CD4-positive, alpha-beta T cell treated with Interleukin-4 for 1 hour (primary cell): ENCODE measurements at places on chromosomes 2 and 18.
A peak's percentile ranks its signal among the peaks of the same experiment; 100 is the strongest.

DNA sequence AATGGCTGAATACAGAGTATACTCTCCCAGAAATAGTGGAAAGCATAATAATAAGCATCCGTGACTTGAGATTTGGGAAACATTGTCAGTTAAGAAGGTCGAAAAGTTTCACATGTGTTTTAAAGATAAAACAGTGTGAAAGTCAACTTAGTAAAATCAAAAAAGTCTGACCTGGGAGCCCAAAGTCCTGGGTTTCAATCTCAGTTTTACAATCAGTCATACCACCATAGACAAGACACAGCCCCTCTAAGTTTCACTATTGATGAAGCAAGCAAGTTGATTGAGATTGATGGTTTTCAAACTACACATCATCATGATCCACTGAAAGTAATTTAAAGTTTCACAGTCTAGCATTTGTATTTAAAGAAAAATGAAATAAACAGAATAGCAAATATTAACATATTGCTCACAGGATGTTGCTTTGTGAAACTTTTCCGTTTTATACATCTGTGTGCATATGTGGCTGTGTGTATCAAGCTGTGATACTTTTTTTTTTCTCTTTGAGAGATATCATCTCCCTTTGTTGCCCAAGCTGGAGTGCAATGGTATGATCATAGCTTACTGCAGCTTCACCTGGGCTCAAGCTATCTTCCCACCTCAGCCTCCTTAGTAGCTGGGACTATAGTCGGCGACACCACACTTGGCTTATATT is 71.1 kb downstream of the PIK3C3 start:
- DNase-seq, result no peak

GRCh38 chr2:40072442-40073232 is 293.6 kb upstream of the THUMPD2 start:
- DNase-seq, result no peak

DNA sequence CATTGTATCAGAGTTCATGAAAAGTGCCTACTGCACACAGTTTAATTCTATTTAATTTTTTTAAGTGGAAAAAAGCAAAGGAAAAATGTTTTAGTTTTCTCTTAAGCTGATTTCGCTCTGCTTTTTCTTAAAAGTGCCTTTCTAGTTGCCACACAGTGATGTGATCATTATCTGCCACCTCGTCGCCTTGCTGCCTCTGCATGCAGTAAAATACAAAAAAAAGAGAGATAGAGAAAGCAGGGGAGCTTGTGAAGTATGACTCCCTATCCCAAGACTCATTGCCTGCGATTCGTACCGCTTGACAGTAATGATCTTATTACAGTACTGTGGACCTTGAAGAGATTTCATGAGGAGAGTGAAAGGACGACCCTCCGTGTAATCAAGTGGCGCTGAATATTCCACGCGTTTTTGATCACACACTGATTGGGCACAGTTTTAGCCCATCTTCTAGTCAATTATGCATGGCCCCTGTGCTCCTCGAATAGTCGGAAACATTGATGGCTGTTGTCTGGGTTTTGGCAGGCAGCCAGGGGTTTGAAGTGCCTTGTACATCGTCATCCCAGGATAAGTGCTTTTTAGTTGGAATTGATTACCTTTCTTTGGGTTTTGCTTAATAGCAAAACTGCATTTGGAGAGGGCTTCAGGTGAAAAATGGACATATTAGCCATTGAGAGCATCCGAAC is 188.3 kb downstream of the GBX2 start:
- no peak for DNase-seq

DNA sequence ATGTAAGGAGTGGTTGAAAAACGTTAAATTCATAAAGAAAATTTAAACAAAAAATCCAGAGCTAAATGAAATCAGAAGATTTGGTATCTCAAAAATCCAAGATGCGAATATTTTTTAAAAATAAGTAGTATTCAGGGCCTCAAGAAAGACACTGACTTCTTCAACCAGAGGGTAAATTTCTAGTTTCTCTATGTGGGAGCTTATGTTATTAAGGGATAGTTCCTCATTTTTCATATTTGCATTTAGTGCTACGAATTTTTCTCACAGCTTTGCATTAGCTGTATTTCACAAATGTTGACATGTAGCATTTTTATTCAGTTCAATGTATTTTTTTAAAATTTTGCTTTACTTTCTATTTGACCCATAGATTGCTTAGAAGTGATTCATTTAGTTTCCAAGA is 454.7 kb downstream of the CBLN2 start:
- DNase-seq, result no peak

DNA sequence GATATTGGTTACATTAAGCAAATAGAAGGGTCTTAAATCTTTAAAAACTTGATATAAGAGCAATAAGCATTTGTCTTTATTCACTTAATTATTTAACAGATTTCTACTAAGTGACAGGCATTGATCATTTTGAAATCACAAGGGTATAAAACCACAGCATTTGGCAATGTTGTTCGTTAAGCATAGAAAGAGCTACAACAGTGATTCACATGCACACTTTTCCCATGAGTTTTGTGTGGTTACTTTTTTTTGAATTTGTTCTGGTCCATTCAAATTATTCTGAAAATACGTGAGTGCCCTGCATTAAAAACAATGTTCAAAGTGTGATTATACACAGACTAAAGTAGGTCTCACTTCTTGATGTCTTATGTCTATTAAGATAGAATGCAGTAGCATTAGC is 52.2 kb downstream of the LYPD6B start:
- DNase-seq, result no peak

- DNase-seq, result no peak
Observed at GRCh38 chr2:237878321-237879057, 19.1 kb downstream of the RAMP1 start.

DNA sequence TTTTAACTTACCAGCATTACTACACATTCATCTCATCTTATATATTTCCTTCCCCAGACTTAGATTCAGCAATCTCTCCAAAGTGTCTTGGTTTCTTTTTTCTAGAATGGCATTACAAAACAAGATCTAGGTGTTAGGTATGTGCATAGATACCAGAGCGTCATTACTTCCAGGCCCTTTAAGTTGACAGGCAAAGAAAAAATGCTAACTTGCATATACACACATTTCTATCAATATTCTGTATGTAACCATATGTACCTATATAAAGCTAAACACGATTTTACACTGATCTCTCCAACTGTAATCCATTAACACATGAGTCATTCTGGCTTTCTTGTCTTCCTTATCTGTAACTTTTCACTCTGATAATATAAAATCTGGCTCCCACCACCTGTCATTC is 503.8 kb upstream of the NRXN1 start:
- no peak for DNase-seq

- no peak for DNase-seq
Observed at GRCh38 chr18:63681449-63682340, 20.0 kb upstream of the SERPINB3 start.

DNA sequence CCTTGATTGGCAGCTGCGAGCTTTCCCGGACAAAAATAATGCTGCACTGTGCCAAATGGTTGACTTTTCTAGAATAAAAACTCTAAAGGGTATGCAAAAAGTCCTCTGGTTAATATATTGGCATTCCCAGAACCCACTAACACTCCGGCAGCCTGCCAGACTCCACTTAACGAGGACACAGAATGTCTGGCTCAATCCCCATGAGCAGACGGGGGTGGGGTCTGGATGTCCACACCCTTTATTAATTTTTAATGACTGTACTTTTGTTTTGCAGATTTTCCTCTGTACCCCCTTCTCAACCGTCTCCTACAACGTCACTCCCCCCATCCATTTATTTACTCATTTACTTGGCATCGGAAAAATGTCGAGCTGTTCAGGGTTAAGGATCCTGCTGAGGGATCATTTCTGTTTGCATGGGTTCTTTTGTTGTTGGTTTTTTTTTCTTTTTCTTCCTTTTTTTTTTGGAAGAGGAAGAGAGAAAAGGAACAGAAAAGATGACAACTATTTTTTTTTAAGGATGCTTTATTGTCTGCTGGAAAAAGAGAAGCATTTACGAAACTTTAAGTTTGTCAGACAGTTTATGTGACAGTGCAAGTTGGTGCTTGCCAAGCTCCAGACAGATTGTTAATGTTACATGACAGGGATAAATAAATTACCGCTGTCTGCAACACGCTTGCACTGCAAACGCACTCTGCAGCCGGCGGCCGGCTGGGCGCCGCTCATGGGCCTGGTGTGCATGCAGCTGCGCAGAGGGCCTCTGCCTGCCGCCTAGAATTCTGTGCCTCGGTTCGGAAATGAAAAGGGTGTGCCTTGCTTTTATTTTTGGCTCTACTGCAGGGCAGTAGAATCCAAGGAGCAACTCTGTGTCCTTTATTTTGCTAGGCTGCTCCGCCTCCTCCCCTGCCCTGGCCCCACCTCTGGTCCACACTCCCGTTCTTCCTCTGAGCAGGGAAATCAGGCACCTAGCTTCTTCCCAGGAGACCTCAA is 3.6 kb downstream of the LDLRAD4 start:
- no peak for DNase-seq

GRCh38 chr2:84880395-84880644 is 564 bp downstream of the TRABD2A start:
- no peak for DNase-seq

- DNase-seq, result no peak
Observed at GRCh38 chr2:192499476-192499875, 304.7 kb upstream of the TMEFF2 start.

- no peak for DNase-seq
Observed at GRCh38 chr2:12828980-12829379, 112.2 kb downstream of the TRIB2 start.

GRCh38 chr2:42334220-42334619 is 26.8 kb downstream of the COX7A2L start:
- DNase-seq, result no peak

DNA sequence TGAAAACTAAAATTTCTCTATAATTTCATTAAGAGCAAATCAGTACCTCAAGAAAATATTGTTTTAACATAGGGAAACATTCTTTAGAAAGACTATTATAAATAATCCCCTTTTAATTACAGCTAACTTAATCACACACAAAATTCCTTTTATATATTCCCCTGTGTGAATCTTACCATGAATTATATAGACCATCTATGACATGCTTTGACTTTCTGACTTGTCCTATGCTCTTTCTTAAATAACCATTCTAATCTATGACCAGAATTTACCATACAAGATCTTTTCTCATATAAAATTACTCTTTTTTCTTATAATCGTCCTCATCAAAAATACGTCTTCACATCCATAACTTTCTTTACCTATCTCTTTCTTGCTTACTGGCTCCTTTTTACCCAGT is 824.2 kb upstream of the FAM98A start:
- DNase-seq, result no peak

GRCh38 chr2:43024515-43025011 is 201.8 kb downstream of the ZFP36L2 start:
- DNase-seq, result peak; percentile 26

DNA sequence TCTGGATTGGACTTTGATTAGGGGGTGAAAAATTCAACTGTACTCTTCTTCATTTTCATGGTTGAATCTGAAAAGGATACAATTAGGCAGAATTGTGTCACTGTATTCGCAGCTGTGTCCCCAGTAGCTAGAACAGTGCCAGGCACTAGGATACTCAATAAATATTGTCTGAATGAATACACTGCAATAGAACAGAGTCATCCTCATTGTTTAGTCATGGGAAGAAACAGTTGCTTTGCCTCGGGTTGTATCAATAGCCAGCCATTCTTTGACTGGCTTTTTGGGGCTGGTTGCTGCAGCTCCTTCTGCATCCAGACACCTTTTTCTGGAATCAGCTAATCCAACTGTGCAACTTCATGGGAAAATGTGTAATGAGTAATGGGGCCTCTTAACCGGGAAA is 18.1 kb upstream of the DYNC1I2 start:
- DNase-seq, result no peak

DNA sequence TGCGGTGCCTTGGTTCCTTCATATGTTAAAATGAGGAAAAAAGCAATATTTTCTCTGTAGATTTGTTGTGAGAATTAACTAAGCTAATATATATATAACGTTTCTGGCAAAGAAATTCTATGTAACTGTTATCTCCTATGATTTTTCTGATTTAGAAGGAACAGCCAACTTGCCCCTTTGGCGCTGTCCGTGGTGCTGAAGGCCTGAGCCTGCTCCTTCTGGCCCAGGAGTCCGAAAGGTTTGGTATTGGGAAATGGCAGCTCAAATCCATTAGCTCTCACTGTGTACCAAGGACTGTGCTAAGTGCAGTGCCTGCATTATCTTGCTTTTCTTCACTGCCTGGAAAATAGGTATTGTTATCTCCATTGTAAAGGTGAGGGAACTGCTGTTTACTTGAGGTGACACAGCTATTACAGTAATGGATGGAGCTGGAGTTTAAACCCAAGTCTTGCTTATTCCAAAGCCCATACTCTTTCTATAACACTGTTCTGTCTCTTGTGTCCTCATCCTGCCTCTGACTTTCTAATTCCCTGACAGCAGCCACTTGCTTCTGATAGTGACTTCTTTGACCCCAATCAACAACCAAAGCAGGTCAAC is 52.2 kb downstream of the C1QL2 start:
- no peak for DNase-seq

DNA sequence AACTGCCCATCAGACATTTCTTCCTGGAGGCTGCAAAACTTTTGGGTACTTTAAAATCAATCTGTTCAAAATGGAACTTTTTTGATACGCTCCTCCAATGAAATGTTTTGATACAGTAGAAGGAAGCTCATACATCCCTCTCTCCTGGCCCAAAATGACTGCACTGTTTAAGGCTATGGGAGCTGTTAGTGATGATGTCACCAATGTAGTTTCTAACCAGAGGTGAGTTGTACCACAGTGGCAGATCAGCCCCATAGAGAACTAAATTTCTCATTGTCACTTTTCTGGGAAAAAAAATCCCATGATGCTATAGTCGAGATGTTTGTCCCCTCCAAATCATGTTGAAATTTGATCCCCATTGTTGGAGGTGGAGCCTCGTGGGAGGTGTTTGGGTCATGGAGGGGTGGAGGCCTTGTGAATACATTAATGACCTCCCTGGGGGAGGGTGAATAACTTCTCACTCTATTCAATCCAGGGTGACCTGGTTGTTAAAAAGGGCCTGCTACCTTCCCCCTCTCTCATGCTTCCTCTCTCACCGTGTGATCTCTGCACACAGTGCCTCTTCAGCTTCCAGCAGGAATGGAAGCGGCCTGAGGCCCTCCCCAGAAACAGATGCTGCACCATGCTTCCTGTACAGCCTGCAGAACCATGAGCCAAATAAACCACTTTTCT is 117.4 kb upstream of the NPAS2 start:
- no peak for DNase-seq

DNA sequence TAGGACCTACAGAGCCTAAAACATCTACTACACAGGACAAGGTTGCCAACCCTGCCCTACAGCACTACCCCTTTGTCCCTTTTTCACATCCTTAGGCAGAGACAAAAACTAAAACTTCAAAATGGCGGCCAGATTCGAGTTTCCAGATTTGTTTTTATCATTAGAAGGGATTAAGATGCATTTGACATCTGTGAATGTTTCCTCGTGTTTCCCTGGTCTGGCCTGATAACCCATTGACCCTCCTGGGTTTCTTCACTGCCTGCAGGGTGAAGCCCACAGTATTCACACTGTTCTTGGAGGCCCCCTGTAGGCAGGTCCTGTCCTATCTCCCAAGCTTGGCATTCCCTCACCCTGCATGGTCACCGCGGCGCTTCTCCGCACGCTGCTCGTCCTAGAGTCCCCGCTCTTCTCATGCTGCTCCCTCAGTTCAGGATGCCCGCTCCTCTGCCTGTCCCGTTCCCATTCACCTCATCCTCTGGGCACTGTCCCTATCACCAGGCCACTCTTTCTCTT is 67.6 kb downstream of the TPGS2 start:
- DNase-seq, result no peak
